Muscle of arm (tissue), 14 donors: ENCODE measurements at places on chromosomes 11 and 22.
A peak's percentile ranks its signal among the peaks of the same experiment; 100 is the strongest.

DNA sequence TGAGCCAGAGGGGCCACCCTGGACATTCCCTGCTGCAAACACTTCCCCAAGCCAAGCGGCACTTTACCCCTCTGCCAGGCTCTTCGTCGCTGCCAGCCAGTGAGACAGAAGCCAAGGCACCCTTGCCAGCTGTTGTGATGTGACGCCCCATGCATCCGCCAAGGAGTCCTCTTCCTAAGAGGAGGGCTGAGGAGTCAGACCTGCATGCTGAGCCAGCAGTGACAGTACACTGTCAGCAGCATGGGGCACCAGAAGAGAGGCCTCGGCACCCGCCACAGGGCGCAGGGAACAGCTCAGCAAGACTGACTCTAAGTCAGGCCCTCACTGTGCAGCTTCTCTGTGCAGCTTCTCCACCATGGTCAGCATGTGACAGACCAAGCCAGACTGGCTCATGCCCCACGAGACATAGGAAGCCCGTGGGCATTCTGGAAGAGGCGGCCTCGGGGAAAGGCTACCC, 26.4 kb downstream of the VPS37C start:
- DNase-seq = no peak

- peak; percentile 94 for DNase-seq
Measured at GRCh38 chr22:24434471-24435322, 7.3 kb downstream of the ADORA2A start.

DNA sequence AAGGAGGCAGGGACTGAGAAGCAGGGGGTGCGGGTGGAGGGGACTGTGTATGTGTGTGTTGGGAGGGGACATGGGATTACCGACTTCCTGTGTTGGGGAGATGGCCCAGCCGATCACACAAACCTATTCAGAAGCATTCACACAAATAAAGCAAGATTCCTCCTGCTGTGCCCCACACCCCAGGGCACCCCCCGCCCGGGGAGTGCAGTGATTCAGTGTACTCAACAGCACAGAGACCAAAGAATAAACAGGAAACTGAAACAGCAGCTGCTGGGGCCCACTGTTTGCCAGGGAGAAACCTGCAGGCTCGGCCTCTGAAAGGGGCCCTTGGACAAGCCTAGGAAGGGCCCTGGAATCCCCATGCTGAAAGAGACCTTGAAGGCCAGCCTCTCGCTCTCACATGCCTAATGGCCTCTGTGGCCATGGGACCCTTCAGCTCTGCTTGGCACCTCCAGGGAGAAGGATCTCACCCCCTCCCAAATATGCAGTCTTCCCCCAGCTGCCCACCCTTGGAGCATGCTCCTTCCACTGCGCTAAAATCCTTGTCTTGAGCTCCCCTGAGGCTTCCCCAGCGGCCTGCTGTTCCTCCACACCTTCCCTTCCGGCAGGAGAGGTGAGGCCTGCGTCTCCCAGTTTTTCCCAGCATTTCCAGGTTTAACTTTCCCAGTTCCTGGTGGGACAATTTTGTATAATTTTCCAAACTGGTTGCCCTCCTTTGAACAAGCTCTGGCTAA, 72.9 kb downstream of the CSNK2A3 start:
- no peak for DNase-seq

DNA sequence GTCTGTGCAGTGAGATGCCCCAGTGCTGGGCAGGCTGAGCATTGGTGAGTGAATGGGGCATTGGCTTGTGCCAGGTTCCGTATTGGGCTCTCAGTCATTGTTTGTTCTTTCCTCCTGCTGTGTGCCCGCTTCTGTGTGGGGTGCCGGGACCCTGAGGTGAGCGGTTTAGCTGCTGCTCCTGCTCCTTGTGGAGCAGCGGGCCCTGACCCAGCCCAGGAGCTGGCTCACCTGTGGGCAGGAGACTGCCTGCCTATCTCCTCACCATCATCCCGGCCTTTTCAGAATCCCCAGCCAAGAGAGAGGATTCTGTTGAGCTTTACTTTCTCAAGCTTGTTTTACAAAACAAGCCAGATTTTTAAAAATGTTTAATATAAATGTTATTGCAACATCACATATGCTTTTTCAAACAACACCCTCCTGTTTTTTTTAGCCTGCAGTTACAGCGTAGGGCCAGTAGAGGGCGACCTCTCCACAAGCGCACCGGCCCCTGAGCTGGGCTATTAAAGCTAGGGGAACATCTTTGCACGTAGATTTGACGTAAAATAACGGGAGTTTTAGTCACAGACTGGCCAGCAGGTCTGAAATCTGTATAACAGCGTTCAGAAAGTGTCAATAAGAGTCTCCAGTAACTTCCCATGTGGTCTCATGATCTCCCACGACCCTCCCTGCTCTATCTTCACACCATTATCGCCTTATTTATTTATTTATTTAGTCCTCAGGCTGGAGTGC, 25.1 kb upstream of the RELT start:
- peak; percentile 65 for DNase-seq

DNA sequence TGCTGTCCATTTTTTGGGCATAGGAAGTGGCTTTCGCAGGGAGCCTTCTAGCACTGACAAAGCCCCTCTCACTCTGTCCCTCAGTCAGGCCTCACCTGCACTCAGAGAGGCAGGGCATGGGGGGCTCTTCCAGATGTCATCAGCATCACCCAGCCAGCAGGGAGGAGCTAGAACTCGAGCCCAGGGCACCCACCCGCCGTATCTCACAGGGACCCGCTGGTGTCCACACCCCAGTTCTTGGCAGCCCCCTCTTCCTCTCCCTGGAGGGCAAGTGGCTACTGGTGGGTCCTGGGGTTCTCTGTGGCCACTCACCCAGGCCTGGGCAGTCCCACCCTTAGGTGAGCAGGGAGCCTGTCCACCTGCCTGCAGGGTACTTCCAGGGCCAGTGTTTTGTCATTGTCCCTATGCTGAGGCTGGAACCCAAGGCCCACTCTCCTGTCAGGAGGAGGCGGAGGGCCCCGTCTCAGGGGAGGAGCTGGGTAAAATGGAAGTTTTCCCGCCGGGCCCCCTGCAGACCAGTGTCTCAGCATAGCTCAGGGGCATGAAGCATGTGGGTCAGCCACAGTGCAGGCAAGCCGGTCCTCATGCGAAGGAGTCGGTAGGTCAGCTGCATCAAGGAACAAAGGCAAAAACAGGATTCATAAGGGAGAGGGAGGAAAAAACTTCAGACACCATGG, 21.8 kb downstream of the MYO7A start:
- DNase-seq = no peak

DNA sequence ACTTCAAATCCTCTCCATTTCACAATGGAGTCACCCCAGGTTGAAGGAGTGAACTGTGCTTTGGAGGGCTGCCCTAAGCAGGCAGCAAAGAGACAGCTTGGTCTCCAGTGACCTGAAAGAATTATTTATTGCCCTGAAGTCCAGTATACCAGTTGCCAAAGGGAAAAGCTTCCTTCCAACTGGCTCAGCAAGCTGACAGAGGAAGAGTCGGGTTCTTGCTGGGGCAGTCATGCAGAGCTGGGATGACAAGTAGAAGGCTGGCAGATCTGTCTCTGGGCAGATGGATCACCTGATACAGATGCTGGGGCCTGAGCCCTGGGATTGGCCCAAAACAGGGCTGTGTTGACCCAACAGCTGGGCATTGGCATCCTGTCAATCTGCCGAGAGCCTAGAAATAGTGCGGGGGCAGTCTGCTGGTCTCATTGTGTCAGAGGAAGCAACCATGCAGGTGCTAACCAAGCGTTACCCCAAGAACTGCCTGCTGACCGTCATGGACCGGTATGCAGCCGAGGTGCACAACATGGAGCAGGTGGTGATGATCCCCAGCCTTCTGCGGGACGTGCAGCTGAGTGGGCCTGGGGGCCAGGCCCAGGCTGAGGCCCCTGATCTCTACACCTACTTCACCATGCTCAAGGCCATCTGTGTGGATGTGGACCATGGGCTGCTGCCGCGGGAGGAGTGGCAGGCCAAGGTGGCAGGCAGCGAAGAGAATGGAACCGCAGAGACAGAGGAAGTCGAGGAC, at the start of gene THRSP:
Gene THRSP (plus strand): TSS at position 422 of the 742 bp plus-strand sequence. CDS start 21 bp downstream, at position 443.
- DNase-seq = no peak

DNA sequence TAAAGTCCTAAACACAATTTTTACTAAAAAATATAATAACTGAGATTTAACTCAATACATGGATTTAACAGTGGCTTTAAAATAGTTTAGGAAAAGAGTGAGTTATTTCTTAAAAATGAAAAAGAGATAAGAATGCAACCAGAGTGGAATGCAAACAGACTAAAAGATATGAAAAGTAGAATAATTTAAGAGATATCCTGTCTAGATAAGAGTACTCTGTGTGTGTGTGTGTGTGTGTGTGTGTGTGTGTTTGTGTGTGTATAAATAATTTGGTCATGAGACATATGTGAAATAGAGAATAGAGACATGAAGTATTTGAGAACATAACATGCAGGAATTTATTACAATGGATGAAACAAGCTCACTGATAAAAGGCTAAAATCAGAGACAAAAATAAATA, 986.9 kb upstream of the CHORDC1 start:
- DNase-seq = no peak

DNA sequence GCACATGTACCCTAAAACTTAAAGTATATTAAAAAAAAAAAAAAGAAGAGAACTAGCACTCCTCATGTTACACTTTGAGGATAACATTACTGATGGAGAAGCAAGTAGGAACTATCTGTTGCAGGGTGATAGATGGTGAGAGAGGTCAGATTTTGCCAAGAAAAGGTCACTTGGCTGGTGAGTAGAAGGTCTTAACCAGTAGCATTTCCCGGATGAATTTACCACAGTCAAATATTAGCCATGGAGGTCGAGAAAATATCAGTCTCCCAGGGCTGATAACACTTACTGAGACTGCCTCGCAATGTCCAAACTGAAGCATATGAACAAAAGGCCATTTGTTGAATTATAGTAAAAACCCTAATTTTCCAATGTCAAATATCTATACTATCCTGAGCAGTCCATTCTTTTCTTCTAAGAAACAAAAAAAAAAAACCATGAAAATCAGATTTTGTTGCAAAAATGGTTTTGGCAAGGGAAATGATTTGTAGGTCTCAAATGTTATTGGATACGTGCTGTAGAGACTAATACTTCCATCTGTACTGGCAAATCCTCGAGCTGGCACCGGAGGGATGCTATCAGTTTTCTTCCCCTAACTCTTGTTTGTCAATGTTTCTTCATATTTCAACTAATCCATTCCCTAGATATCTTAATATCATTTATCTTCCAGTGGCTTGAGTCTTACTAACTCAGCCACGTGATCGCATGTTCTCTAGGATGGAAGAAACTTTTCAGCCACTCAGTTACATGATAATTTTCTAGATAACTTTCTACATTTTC, 14.5 kb upstream of the BBOX1 start:
- no peak for DNase-seq

DNA sequence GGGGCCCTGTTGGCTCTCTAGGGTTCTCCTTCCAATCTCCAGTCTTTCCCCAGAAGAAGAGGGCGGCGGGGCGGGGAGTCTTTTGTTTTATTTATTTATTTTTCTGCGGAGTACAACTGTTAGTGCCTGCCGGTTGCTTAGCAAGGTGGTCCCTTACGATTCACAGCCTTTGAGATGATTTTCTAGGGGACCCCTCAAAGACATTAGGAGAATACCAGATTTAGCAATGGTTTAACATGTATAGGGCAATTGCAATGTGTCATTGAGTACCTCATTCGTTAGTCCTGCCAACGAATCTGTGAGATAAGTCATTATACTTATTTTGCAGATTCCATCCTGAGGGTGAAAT, 307 bp upstream of the MRPL16 start:
- peak; percentile 6 for DNase-seq

- DNase-seq = no peak
Measured at GRCh38 chr11:124791626-124792341, 8.4 kb downstream of the MSANTD2 start.

GRCh38 chr22:48640890-48641841, 1186.5 kb downstream of the BRD1 start:
- peak; percentile 46 for DNase-seq

- no peak for DNase-seq
Measured at GRCh38 chr11:128688031-128688713, 5.7 kb upstream of the FLI1 start.
